ENCODE measurements at places on chromosomes 16 and 17. TPM values are rescaled to one million over a fixed set of nuclear protein-coding genes. Genes with fewer than 3 reads are reported as not detected.

DNA sequence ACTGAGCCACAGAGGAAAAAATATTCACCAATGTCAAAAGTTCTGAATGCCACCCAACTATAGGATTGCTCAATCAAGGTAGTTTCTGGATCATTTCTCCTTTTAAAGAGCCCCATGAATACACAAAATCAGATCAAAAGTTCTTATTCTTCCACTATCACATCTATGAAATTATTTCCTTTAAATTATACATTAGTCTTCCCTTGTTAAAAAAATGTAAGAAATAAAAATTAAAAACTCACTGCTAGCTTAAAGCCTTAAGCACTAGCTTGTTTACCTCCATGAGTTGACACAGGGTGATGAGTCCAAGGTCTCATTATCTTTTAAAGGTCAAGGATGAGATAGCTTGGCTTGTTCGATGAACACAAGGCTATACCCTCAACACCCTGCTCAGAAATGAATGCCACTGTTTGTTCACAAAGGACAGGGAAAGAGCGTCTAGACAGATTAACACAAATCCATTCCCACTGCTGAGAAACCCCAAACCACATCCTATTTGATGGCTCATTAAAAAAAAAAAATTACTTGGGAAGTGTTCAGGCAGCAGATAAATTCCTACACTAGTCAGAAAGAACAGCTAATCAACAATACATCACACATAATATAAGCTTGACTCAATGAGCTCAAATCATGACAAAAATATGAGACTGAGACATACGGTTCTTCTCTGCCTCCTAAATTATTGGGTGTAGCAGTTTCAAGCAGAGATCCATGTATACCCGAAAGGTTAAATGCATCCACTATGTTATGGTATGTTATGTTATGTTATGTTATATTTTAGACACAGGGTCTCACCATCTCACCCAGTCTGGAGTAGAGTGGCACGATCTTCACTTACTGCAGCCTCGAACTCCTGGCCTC, 118.9 kb downstream of the PARN start:
- no peaks in the 10 kb centered on the region for H3K27me3 ChIP-seq
- no peak overlapping the region for H3K4me3 ChIP-seq
- no peak overlapping the region for H3K27ac ChIP-seq
- H3K4me1 ChIP-seq = peaks cover 25% of the 10 kb centered on the region

Gene OTOA
- total RNA-seq = 0.13 TPM

- H3K4me1 ChIP-seq = no peaks in the 10 kb centered on the region
- no peak overlapping the region for H3K4me3 ChIP-seq
- H3K36me3 ChIP-seq = no peaks in the 10 kb centered on the region
- no peaks in the 10 kb centered on the region for H3K27me3 ChIP-seq
- DNase-seq = no peak
- H3K27ac ChIP-seq = no peak overlapping the region
Measured at GRCh38 chr16:79107301-79107700, 493.2 kb downstream of the MAF start.

Gene TBC1D3C
- total RNA-seq = not detected

Gene PRSS8
- total RNA-seq = 89.9 TPM

Gene LGALS9
- total RNA-seq = 10.1 TPM

Gene SPNS3
- total RNA-seq = not detected

- H3K27ac ChIP-seq = no peak overlapping the region
- no peaks in the 10 kb centered on the region for H3K27me3 ChIP-seq
- no peak overlapping the region for H3K4me3 ChIP-seq
- no peak for DNase-seq
- H3K4me1 ChIP-seq = peaks cover 12% of the 10 kb centered on the region
- H3K36me3 ChIP-seq = no peaks in the 10 kb centered on the region
Measured at GRCh38 chr16:66432429-66432828, 5.3 kb downstream of the BEAN1 start.

DNA sequence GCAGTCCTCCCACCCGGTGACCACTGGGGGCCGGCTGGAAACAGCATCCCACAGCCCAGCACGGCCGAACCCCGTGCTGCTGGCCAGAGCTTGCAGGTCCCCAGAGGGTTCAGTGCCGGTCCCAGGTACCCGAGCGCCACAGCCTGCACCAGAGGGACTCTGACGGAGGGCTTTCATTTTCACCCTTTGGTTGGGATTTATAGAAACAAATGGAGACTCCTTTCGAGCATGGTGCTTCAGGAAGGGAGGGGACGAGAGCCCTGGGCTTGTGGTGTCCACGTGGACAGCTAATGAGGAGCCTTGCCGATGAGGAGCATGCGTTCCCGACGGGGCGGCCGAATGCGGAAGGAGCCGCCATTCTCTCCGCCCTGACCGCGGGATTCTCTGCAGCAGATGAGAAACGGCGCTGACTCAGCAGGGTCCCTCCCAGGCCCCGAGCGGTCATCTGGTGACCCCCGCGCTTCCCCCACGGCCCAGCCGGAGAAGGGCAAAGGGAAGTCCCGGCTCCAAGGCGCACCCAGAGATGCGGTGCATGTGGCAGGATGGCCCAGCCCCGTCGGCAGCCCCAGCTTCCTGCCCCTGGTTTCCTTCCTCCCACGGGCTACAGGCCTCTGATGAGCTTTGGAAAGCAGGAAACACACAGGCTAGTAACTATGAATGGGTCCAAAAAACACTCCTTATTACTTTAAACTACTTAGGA, 9.8 kb downstream of the SLC38A10 start:
- H3K4me1 ChIP-seq = peaks cover 21% of the 10 kb centered on the region
- no peak overlapping the region for H3K4me3 ChIP-seq
- H3K27ac ChIP-seq = peak overlapping the region; percentile 63
- H3K27me3 ChIP-seq = no peaks in the 10 kb centered on the region
- peak; percentile 44 for DNase-seq

Gene GDPD1
- 3.5 TPM for total RNA-seq

GRCh38 chr17:78674595-78675315, 97.6 kb upstream of the DNAH17 start:
- no peak overlapping the region for H3K27ac ChIP-seq
- peak; percentile 39 for DNase-seq
- H3K4me1 ChIP-seq = peaks cover 12% of the 10 kb centered on the region
- H3K27me3 ChIP-seq = no peaks in the 10 kb centered on the region

DNA sequence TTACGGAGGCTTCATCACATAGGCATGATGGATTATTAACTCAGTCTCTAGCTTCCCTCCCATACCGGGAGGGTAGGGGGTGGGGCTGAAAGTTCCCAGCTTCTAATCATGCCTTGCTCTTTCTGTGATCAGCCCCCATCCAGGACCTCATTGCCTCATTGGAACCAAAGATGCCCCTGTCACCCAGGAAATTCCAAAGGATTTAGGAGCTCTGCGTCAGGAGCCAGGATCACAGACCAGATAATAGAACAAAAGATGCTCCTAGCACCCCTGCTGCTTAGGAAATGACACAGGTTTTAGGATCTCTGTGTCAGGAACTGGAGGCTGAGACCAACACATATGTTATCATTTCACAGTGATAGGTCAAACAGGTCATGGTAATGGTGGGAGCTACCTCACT, 9.7 kb downstream of the USB1 start:
- H3K27me3 ChIP-seq = no peaks in the 10 kb centered on the region
- DNase-seq = no peak
- no peak overlapping the region for H3K4me3 ChIP-seq
- H3K4me1 ChIP-seq = no peaks in the 10 kb centered on the region
- H3K36me3 ChIP-seq = peaks cover 19% of the 10 kb centered on the region
- H3K27ac ChIP-seq = no peak overlapping the region

Gene GNGT2
- total RNA-seq = 2.8 TPM

DNA sequence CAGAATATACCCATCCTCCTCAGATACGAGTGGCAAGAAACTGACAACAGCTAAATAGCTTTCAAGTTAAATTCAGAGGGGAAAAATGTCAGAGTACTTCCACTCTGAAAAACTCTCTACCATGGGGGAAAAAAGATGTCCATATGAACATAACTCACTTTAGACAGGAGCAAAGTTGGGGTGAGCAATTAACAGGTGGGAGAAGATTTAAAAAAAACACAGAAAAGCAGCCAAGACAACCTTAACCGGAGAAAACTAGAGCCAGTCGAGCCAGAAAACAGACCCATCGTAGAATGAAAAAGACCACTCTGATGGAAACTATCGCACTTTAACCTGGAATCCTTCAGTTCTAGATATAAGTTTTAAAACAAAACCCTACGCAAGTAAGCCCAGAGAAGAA, 833 bp downstream of the TERF2 start:
- DNase-seq = no peak
- H3K4me1 ChIP-seq = peaks cover 8% of the 10 kb centered on the region
- peak overlapping the region; percentile 19 for H3K4me3 ChIP-seq
- peaks cover 22% of the 10 kb centered on the region for H3K36me3 ChIP-seq
- H3K27ac ChIP-seq = peak overlapping the region; percentile 63
- H3K27me3 ChIP-seq = no peaks in the 10 kb centered on the region

Data from thyroid gland (tissue), 4 donors.